ENCODE measurements at places on chromosomes 1 and 21.

- DNase-seq: peak; percentile 70
These were observed 52.8 kb downstream of the DUSP10 start for GRCh38 chr1:221689138-221689537.

- no peak for DNase-seq
These were observed 3.5 kb upstream of the RAP1GAP start for GRCh38 chr1:21672478-21673276.

- DNase-seq: peak; percentile 68
These were observed 4.9 kb downstream of the RGS1 start for GRCh38 chr1:192580351-192580962.

DNA sequence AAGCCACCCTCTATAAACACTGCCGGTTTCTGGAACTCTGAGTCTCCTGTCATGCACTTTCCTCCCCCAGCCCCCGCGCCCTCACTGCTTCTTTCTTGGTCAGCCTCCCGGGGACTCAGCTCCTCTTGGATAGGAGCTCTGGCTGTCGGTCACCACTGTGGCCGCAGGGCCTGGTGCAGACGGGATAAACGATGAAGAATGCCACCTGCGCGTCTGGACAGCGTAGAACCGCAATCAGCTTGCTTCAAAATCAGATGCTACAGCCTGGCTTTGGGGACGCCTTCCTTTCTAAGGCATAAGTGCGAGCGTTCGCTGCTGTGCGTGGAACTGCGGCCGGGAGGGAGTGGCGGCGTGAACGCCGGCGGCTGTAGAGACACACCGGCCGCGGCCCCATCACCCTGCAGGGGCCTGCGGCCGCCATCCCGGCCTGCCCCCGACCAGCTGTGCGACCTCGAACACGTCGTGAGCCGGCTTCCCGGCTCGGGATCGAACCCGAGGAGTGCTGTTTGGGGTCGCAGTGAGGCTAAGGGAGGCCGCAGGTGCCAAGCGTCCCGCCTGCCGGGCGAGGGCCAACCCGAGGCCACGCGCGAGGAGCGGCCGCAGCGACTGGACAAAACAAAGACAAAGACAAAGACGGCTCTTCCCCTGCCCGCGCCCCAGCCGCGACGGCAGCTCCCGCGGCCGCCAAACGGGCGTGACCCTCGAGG, 688 bp downstream of the PTTG1IP start:
- peak; percentile 43 for DNase-seq

- peak; percentile 95 for DNase-seq
These were observed 54.9 kb upstream of the DNAJC6 start for GRCh38 chr1:65254320-65255034.

DNA sequence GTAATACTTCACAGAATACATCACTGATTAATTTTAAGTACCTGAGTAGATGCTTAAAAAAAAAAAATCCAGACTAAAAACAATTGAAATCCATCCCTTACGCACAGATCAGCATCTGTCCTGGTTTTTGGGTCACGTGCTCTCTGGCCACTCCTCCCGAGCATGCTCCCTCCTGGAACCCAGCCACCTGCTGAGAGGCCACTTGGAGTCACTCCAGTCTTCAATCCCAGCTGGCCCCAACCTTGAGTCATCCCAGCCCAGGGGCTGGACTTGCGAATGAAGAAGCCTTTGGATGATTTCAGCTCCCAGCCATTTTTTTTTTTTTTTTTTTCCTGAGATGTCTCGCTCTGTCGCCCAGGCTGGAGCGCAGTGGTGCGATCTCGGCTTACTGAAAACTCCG, 8.9 kb downstream of the MAP1LC3C start:
- no peak for DNase-seq

DNA sequence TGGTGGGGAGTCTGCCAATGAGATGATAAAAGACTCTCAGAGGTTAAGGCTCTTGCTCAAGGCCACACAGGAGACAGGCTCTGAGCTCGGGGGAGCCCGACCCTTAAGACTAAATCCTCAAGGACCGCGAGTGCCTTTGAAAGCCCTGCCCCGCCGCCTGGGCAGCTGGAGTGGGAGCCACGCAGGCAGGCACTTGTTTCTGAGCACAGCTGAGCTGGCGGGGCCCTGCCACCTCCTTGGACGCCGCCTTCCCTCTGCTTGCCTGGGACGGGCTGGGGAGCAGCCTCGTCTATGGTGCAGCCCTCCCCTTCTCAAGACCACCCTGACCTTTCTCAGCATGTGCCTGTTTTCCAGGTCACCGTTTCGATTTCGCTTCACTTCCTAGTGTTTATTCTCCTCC, 169.3 kb downstream of the CAMTA1 start:
- no peak for DNase-seq

DNA sequence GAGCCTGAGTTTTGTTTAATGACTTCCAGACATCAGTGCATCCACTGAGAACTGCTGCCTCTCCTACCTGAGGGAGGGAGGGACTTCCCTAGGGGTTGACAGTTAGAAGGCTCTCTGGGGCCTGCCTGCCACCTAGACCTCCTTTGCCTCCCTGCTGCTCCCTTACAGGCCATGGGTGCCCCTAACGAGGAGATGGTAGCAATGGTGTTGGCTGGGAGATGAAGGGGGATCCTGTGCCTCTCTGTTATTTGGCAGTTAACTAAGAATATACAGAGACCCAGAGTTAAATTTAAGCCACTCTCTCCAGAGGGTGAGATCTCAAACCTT, 66.1 kb downstream of the UBE2U start:
- DNase-seq: no peak

GRCh38 chr1:2893473-2894120, 92.1 kb upstream of the TTC34 start:
- no peak for DNase-seq

DNA sequence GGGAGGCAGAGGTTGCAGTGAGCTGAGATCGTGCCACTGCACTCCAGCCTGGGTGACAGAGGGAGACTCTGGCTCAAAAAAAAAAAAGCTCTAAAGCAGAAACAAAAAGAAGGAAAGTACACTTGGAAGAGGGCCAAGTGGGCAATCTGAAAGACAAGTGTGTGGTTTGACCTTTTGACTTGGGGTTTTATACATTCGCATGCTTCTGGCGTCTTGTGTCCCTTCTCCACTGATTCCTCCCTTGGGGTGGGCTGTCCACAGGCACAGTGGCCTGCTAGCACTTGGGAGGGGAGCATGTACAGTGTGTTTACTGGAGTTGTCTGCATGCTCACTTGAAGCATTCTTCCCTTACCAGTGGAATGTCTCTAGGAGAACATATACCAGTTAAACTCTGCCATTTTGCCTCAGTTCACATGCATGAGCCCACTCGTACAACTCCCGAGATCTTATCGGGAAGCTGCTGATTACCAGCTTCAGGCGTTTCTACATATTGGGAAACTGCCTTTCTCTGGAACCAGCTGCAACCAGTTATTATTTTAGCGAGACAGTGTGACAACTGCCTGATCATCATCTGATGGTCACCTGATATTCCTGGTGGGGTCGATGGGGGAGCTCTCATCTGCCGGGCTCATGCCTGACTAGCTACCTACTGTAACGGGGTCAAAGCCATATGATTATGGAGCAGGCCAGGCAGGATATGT, 113.5 kb upstream of the ZNF678 start:
- DNase-seq: peak; percentile 57

All from hematopoietic multipotent progenitor cell treated with erythropoietin and hydrocortisone succinate and interleukin-3 and kit ligand, for 4 days (in vitro differentiated cells).